ENCODE measurements at places on chromosomes 2 and 18. TPM values are rescaled to one million over a fixed set of nuclear protein-coding genes. Genes with fewer than 3 reads are reported as not detected.

The AGXT gene
- total RNA-seq, result not detected

The MC4R gene
- total RNA-seq, result not detected

The SMYD1 gene
- 0.07 TPM for total RNA-seq

The IGFBP5 gene
- 0.74 TPM for total RNA-seq

The GREB1 gene
- 36.5 TPM for total RNA-seq

The LHCGR gene
- total RNA-seq, result 0.45 TPM

The GPC1 gene
- 56.9 TPM for total RNA-seq

The IL1F10 gene
- total RNA-seq, result not detected

The PREPL gene
- total RNA-seq, result 43.1 TPM

The TM4SF20 gene
- total RNA-seq, result not detected

The DSC2 gene
- 20.4 TPM for total RNA-seq

The EML6 gene
- total RNA-seq, result 6.2 TPM

The SLC40A1 gene
- not detected for total RNA-seq
